OCI-M1 (cell line): ENCODE measurements at places on chromosomes 2 and 18.
A peak's percentile ranks its signal among the peaks of the same experiment; 100 is the strongest.

GRCh38 chr2:30681022-30681421, 126.2 kb downstream of the CAPN13 start:
- no peak for DNase-seq

GRCh38 chr2:126824663-126825062, 74.0 kb upstream of the TEX51 start:
- peak; percentile 6 for DNase-seq

DNA sequence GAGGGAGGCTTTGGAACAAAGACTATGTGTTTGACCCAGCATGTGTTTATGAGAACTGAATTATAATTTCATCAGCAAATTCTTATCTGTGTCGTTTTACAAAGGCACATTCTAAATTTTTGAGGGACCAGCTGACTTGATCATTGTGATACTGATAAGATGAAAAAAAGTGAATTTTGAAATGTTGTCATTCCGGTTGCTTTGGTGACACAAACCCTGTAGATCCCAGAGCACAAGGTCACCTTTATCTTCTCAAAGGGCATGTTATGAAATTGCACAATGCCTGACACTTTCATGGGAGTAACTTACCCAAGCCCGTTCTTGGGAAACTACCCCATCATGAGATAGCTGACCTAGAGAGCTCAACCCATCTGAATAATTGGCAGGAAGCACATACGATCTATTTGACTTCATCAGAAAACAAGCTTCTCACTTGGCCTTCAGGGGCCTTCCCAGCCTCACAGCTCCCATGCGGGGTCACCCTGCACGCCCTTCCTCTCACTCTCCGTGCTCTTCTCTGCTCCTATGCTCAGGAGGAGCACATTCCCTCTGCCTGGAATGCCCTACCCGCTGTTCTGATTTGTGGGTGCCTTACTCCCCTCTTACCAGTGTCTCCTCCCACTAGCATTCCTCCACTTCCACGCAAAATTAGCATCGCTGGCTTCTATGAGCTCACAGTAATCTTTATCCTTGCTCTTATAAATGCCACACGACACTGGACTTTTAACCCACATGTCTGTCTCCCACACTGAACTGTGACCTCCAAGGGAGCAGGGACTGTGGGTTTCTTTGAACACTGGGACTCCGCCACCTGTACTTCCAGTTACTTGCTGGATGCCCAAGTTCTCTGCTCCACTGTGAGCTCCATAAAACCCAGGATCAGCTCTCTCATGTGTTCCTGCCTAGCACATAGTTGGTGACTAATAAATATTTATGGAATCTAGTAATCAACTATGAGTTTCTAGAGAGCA, 555.8 kb upstream of the ID2 start:
- DNase-seq, result peak; percentile 41

DNA sequence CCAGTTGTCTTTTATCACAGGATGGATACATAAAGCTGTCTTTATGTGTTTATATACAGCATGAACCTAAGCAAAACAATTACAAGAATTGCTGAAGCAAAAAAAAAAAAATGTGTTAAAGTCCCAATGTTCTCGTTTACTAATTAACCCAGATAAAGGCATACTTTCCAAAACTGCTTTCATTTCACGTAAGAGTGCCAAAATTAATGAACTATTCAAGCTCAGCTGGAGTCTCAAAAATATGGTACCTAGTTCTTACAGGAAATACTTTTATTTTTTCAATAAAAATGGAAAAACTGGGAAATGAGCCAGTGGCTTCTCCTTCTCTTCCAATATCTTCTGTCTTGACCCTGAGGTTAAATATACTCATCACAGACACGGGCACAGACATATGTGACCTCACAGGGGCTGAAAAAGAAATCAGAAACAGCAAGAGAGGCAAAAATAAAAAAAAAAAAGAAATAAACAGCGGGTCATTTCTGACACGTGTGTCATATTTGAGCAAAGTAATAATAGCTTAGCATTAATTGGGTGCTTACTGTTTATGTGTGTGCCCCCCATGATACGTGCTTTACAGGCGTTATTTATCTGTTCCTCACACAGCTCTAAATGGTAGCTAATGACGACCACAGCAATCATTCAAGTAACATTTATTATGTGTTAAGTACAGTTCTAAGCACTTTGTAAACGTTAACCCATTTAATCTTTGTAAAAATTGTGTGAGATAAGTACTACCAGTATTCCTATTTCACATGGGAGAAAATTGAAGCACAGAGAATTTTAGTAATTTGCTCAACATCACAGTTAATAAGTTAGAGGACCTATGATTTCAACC, 158.0 kb upstream of the MMADHC start:
- no peak for DNase-seq

DNA sequence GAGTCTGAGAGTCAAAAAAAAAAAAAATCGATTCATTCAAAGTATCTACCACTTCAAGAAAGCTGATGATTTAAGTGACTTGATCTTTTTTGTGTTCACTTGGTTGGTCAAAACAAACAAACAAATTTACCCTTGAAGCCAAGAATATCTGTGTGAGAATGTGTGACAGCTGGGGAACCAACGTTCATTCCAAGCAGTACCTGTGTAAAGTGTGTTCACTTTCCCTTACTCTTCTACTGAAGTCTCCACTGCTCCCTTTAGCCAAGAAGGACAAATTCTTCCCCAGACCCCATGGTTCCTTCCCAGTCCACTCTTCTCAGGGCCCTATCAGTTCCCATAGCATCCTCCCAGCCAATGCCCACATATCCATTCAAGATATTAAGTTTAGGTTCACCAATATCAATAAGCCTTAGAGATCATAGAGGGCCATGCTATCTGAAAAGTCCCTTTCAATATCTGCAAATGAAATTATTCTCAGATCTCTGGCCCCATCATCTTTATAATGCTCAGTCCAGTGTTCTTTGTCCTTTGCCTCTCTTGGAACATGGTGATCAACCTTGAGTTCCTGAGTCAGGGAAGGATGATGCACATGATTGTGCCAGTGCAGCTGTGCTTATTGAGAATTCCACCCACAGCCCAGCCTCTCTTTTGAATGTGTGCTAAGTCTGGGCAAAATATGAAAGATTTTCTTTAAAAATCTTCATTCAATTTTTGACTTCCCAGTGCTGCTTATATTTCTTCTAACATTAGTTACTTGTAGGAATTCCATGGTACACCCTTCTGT, 82.8 kb upstream of the DTNA start:
- no peak for DNase-seq

GRCh38 chr2:109507217-109507616, 106.5 kb downstream of the SEPTIN10 start:
- no peak for DNase-seq

- DNase-seq, result no peak
Measured at GRCh38 chr18:3967359-3968180, 487.5 kb downstream of the DLGAP1 start.

- no peak for DNase-seq
Measured at GRCh38 chr18:29087616-29088246, 910.8 kb upstream of the CDH2 start.

GRCh38 chr2:10501451-10501961, 53.4 kb upstream of the ODC1 start:
- no peak for DNase-seq

- no peak for DNase-seq
Measured at GRCh38 chr2:121346859-121347258, 61.9 kb upstream of the TFCP2L1 start.

DNA sequence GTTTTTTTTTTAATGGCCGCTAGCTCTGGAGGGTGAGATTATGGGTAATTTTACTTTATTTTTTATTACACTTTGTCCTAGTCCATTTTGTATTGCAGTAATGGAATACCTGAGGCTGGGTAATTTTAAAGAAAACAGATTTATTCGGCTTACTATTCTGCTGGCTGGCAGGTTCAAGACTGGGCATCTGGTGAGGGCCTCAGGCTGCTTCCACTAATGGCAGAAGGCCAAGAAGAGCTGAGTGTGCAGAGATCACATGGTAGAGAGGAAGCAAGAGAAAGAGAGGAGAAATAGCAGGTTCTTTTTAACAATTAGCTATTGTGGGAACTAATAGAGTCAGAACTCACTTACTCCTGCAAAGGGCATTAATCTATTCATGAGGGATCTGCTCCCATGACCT, 52.4 kb upstream of the ARHGAP28 start:
- DNase-seq, result no peak

- peak; percentile 4 for DNase-seq
Measured at GRCh38 chr2:142952793-142953494, 75.5 kb downstream of the KYNU start.

- DNase-seq, result peak; percentile 77
Measured at GRCh38 chr2:210169516-210170195, 1.6 kb downstream of the KANSL1L start.

- no peak for DNase-seq
Measured at GRCh38 chr18:75252136-75252535, 41.5 kb downstream of the TSHZ1 start.

- no peak for DNase-seq
Measured at GRCh38 chr2:224930990-224931389, 111.3 kb downstream of the DOCK10 start.

- no peak for DNase-seq
Measured at GRCh38 chr2:120745420-120746111, 9.9 kb downstream of the GLI2 start.
